ENCODE measurements at places on chromosomes 2 and 18. TPM values are rescaled to one million over a fixed set of nuclear protein-coding genes. Genes with fewer than 3 reads are reported as not detected.

DNA sequence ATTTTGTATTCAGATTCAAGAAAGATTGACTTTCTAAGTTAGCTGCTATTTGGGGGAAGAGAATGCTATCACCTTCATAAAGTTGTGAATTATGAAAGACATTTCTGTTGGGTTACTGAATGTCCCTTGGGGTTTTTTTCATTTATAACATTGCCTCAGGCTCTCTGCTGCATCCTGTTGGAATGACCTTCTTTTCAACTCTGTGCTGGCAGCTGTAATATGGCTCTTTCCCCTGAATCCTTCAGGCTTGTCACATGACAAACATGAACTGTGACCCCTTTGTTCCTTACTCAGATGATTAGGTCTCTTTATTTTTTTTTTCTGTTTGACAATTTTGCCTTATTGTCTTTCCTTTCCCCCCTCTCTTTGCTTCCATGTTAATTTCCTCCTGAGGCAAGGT is 159.8 kb downstream of the TAF4B start:
- peak; percentile 87 for DNase-seq

DNA sequence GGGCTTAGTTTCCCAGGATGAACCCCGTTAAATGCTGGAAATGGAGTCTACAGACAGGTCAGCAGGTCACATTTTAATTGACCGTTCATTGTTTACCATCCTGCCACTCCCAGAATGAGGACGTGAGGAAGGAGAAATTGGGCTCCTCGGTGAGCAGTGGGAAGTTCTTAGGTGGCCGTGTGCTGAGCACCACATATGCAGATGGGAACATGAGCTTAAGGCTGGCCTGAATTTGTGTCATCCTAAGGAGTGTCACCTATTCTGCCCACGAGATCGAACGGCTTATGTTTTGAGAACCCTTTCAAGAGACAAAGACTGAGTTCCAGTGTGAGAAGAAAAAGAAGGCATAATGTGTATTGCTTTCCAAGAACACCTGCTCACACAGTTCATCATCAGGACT is 234.4 kb upstream of the PXDN start:
- DNase-seq, result no peak

- no peak for DNase-seq
Measured at GRCh38 chr2:88481691-88482336, 29.3 kb upstream of the FOXI3 start.

- DNase-seq, result peak; percentile 78
Measured at GRCh38 chr2:36459725-36460137, 104.2 kb downstream of the CRIM1 start.

GRCh38 chr2:101364878-101365277 is 22.4 kb downstream of the CREG2 start:
- DNase-seq, result no peak

- no peak for DNase-seq
Measured at GRCh38 chr18:39260565-39260964, 1695.0 kb upstream of the CELF4 start.

DNA sequence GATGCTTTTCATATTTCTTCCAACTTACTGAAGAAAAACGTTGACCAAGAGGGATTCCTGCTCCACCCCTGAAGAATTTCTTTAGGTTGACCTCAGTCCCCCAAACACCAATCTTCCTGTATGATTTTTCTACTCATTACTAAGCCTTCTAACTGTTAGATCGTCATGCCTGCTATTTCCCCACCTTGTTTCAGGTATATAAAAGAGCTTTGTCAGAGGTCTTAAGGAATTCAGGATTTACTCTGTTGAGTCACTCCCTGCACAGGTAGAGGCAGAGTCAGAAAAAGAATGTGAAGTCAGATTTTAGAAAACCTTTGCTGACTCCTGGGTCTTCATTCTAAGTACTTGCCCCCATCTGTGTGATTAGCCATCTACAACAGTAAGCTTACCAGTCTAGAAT is 83.8 kb upstream of the NOSTRIN start:
- DNase-seq, result no peak

The EFR3B gene
- 0.77 TPM for total RNA-seq

DNA sequence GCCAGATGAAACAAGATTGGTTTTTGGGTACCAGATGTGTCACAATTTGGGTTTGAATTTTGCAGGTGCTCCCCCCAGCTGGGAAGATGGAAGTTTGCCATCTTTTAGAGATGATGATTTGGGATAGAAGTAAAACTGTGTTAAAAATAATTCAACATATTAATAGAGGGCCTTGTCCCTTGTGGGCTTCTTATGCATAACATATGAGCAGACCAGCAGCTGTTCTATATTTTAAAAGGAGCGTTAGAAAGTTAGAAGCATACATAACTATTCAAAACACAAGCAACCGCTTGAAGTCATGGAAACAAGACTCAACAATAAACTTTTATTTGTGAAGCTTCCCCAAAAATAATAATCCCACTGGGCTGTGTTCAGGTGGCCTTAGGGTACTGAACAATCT is 62.8 kb downstream of the EFEMP1 start:
- no peak for DNase-seq

GRCh38 chr2:28055325-28055970 is 164.9 kb downstream of the BABAM2 start:
- DNase-seq, result peak; percentile 47

DNA sequence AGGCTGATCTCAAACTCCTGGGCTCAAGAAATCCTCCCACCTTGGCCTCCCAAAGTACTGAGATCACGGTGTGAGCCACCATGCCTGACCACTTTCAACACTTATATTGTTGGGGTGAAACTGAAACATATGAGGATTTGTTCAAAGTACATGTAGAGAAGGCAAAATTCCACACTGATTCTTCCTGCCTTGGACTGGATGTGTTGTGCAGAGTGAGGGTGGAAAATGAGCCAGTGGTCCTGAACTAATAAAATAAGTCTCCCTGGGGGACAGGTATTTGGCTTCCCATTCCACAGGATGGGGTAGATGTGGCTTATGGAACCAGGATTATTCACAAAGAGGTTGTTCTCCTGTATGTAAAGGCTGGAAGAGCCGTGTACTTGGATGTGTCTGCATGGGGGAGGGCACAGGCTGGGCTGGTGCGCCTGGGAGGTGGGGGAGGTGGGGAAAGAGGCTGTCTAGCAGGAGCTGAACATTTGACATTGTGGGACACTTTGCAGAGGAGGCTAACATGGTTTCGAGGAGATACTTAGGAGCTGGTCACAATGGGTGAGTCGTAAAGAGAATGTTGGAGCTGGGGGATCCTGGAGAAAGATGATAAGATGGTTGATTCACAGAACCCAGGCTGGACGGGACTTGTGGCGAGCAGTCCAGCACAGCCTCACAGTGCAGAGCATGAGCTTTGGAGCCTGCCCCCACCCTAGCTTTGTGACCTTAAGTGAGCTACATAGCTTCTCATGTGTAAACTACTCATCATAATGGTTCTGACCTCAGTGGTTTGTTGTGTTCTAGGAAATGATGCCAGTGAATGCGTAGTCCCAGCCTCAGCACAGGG is at the start of gene TXNDC2:
TXNDC2 (plus strand) TSS at position 804 of the 835 bp plus-strand sequence. CDS start 708 bp downstream, outside the sequence.
- no peak for DNase-seq

DNA sequence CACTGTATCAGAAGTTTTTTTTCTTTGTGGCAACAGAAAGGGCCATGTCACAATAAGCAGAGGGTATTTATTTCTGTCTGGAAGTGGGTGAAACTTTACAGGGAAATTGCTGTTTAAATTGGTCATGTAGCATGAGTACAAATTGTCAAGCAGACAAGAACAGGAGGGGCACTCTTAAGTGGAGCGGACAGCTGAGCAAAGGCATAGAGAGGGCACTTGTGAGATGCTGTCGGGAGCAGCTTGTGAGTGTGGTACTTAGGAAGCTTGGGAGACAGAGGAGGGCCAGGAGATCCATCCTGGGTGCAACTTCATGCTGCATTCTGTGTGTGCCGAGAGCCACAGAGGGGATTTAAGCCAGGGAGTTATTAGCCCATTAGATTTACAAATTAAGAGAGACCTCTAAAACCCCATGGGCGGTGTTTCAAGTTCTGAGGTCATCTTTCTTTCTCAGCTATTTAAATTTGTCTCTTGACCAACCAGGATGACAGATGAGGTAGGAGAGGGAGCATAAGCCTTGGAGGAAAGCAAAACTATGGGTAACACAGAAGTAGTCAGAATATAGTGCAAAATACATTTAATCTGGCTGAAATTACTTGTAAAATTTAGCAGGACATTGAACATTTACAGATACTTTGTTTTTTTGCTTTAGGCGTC is 30.4 kb downstream of the INPP4A start:
- DNase-seq, result no peak

DNA sequence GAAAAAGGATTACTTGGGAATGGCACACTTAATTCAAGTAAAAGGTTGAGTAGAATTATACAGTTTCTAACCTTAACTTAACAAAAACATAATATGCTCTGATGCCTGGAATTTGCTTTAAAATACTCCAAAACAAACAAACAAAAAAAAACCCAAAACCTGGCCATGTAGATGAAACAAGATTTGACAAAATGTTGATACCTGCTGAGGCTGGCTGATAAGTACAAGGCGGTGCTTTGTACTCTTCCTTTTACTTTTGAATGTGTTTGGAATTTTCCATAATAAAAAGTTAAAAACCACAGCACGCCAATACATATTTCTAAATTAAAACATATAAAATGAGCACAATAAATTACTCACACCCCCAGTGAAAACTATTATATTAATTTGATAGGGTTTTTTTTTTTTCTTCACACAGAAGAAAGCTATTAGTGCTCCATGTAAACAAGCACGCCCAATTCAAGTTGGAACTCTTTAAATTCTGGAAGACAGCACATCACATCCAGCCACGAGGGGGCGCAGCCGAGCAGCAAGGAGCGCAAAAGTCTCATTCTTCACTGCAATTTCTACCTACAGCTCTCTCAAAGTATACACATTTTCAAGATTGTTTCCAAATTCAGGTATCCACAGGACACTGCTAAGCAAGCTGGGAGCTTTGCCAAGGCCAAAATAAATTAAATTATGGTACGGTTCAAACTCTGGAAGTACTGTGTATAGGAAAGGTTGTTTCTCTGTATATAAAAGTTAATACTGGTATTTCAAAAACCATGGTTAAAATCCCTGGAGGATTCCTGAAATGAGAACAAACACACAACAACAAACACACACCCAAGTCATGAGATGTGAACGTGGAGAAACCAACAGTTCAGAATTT is 7.5 kb downstream of the SERTAD2 start:
- peak; percentile 89 for DNase-seq

GRCh38 chr2:14520385-14520945 is 112.1 kb upstream of the LRATD1 start:
- DNase-seq, result no peak

GRCh38 chr18:62717925-62718800 is 2.8 kb downstream of the PHLPP1 start:
- DNase-seq, result peak; percentile 45

The HOXD10 gene
- not detected for total RNA-seq

- DNase-seq, result peak; percentile 54
Measured at GRCh38 chr2:18378020-18378653, 182.3 kb downstream of the RDH14 start.

The GAREM1 gene
- 1.1 TPM for total RNA-seq

GRCh38 chr2:8193686-8194615 is 487.9 kb upstream of the ID2 start:
- no peak for DNase-seq

- no peak for DNase-seq
Measured at GRCh38 chr2:161434118-161434517, 18.0 kb downstream of the TBR1 start.

DNA sequence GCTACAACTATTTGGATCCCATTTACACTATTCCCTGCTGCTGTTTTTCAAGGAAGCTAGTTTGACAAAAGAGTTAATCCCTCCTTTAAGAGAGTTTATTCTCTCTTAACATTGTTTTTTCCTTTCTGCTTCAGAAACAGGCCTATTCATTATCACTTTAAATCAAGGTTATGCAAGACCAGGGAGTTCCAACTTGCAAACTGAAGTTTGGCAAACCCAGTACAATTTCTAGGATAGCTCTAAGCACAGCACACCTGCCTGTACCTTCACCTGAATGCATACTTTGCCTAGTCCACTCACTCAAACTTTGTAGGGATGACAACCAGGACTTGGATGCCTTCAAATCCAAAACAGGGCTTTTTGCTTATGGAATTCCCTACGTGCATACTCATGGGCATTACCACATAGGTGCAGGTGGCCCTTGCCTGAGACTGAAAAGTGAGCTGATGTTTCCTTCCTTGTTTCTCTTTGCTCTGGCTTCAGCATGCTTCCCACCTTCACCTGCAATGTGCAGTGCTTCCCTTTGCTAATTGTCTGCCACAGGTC is 193.8 kb upstream of the MMADHC start:
- no peak for DNase-seq

- DNase-seq, result peak; percentile 14
Measured at GRCh38 chr2:204628926-204629712, 83.8 kb downstream of the PARD3B start.

DNA sequence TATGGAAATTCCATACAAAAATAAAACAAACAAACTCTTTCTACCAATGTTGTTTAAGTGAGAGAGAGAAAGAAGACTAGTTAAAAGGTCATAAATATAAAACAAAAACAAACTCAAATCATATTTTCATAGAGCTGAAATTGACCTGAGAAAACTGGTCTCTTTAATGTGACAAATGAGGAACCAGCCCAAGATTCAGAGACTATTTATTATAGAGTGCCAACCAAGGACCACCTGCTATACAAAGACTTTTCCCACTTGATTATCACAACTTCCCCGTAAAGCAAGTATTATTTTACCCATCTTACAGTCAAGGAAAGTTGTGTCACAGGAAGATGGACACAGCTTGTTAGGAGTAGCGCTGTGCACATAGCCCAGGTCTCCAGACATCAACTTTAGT is 13.3 kb downstream of the ANKRD44 start:
- no peak for DNase-seq

- no peak for DNase-seq
Measured at GRCh38 chr2:52414561-52415295, 1352.9 kb upstream of the CHAC2 start.

- no peak for DNase-seq
Measured at GRCh38 chr2:26471766-26472706, 5.9 kb downstream of the OTOF start.

- peak; percentile 36 for DNase-seq
Measured at GRCh38 chr2:216635171-216635570, 2.0 kb downstream of the IGFBP2 start.

The RPS27A gene
- total RNA-seq, result 939 TPM

The HOXD12 gene
- not detected for total RNA-seq

- DNase-seq, result no peak
Measured at GRCh38 chr18:50633992-50634391, 74.1 kb downstream of the MAPK4 start.

The ALK gene
- total RNA-seq, result not detected

DNA sequence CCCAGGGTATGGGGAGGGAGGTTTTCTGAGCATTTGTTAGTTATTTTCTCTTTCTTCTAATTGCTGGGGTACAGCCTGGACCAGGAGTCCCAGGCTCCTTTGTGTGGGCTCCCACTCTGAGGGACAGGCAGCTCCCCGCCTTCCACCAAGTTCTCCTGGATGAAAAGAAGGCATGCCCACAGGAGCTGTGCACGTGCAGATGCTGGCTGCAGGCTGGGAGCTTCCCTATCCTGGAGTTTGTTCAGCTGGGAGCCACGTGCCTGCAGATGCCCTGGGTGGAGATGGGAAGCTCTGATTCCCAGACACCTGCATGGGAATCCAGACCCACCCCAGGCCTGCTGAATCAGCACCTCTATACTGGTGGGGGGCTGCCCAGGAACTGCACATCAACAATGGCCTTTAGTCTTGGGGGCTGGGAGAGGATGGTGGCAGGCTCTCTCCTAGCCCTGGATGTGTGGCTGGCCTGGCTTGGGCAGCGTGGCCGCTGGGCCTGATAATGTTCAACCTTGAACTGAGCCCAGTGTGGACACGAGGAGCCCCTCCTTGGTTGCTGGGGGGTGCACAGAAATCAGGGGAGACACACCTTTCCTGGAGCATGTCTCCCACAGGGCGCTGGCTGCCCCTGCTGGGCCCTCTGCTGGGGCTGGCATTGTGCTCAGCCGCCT is 233.6 kb upstream of the HS6ST1 start:
- DNase-seq, result no peak

All from endothelial cell of umbilical vein (primary cell).